Uterus (tissue), 4 donors: ENCODE measurements at places on chromosomes 11 and 22. TPM values are rescaled to one million over a fixed set of nuclear protein-coding genes. Genes with fewer than 3 reads are reported as not detected.
A peak's percentile ranks its signal among the peaks of the same experiment; 100 is the strongest.

DNA sequence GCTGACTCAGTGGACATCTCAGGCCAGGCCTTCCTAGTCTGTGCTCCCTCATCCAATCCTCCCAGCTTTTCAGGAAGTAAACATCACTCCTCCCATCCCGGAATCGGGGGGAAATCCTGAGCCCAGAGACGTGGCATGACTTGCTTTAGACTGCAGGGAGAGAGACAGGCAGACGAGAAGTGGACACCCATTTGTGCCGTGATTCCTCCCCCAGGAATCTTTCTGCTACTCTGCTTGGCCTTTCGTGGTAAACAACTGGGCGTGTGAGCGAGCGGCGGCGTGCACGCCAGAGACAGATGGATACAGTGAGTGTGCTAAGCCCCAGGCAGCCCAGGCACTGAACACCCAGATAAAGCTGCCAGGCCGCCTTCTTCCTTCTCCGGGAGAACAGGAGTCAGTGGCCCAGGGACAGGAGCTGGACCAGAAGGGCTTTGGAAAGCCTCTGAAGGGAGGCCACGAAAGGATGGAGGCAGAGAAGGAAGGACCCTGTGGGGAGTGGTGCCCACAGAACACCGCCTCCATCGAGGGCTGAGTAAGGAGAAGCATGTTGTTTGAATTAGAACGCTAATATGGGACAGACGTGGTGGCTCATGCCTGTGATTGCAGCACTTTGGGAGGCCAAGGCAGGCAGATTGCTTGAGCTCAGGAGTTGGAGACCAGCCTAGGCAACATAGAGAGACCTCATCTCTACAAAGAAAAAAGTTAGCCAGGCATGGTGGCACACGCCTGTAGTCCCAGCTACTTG is 53.0 kb upstream of the PRR5 start:
- peak overlapping the region; percentile 56 for H3K27ac ChIP-seq
- no peak for DNase-seq
- H3K4me3 ChIP-seq, result no peak overlapping the region
- H3K27me3 ChIP-seq, result no peaks in the 10 kb centered on the region

DNA sequence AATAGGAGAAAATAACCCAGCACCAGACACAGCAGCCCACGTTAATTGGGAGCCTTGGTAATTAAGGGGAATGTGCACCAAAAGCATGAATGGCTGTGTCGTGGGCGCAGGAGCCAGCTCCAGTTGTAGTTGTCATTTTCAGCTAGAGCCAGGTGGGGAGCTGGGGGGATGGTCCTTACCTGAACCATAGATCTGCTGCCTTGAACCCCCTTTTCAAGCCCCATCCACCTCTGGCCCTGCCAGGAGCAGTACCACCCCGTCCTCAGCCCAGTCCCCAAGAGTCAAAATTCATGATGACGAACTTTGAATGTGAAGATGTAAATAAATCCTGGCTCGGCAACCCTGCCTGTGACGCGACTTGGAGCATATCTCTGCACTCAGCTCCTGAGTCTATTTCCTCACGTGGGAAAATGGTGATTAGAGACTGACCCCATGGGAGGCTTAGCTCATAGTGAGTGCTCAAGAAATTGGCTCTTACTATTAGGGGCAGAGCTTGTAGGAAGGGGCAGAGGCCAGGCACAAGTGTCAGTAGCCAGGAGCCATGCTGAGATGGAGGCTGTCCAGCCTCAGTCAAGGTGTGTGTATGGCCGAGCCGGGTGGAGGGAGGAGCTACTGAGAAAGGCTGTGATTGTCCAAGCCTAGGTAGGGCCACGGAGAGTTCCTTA is 794 bp upstream of the FXYD6 start:
- no peak for DNase-seq
- peak overlapping the region; percentile 74 for H3K4me3 ChIP-seq
- no peaks in the 10 kb centered on the region for H3K36me3 ChIP-seq

The KLHDC7B gene
- total RNA-seq, result not detected

GRCh38 chr22:41576877-41577276 is 12.8 kb downstream of the PMM1 start:
- no peak overlapping the region for H3K4me3 ChIP-seq
- H3K27ac ChIP-seq, result peak overlapping the region; percentile 30
- H3K27me3 ChIP-seq, result no peaks in the 10 kb centered on the region
- H3K36me3 ChIP-seq, result no peaks in the 10 kb centered on the region
- DNase-seq, result peak; percentile 54

- no peaks in the 10 kb centered on the region for H3K36me3 ChIP-seq
- peak overlapping the region; percentile 94 for H3K27ac ChIP-seq
- H3K4me1 ChIP-seq, result peaks cover 9% of the 10 kb centered on the region
Observed at GRCh38 chr22:45554040-45554406, 51.3 kb downstream of the FBLN1 start.

The NCAM1 gene
- total RNA-seq, result 137 TPM

GRCh38 chr22:49208768-49209252 is 618.9 kb downstream of the BRD1 start:
- H3K27ac ChIP-seq, result no peak overlapping the region
- no peak for DNase-seq
- no peaks in the 10 kb centered on the region for H3K27me3 ChIP-seq
- H3K4me3 ChIP-seq, result no peak overlapping the region
- no peaks in the 10 kb centered on the region for H3K4me1 ChIP-seq

DNA sequence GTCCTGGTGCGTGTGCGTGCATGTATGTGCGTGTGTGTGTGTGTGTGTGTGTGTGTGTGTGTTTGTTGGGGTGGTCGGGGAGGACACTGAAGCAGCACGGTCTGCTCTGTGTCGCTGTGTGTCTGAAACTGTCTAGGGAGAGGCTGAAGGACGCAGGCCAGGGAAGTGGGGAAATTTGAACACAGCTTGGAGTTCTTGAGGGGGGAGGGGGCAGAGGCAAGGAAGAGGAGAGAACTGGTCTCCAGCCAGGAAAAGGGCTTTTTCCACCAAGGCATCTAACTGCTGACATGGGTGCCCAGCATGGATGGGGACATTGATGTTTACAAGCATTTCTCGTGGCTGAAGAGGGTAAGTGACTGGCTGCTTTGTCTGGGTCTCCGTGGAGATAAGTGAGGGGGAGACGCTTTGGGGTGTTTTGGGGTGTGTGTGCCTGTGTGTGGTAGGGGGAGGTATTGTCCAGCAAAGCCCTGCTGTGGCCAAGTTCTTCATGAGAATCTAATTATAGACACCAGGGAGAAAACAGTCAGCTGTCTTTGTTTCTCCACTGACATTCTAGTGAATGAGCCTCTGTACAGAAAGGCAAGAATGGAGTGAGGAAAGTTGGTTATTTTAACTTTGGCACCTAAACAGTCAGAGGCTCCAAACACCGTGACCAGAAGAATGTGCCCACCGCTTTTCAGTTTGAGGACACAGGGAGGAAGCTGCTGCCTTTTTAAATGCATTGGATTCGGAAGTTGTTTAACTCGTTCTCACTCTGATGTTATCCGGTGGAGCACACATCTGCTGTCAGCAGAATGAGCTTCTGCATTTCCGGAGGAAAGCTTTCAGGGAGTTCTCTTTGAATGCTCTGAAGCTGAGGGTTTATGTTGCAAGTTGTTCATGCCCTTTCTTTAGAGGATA is 63.7 kb downstream of the PPFIBP2 start:
- peak overlapping the region; percentile 4 for H3K4me3 ChIP-seq
- peak; percentile 61 for DNase-seq
- H3K27me3 ChIP-seq, result no peaks in the 10 kb centered on the region
- no peaks in the 10 kb centered on the region for H3K36me3 ChIP-seq
- peak overlapping the region; percentile 80 for H3K27ac ChIP-seq

DNA sequence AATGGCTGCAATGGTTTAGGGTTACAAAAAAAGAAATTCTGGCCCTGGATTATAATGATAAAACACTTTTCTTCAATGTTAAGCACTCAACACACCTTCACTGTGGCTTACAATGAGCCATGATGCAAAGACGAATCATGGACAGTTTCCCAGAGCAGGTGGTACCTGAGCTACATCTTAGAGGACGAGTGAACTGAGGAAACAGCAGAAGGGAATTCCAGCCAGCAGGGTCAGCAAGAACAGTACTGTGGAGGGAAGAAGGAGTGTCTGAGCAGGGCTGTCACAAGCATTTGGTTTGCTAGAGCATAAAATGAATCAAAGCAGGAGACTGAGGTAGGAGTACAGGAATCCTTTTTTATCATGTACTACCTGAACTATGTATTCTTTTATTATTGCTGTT is 332.8 kb upstream of the C11orf87 start:
- H3K27ac ChIP-seq, result no peak overlapping the region
- no peaks in the 10 kb centered on the region for H3K4me1 ChIP-seq
- no peaks in the 10 kb centered on the region for H3K36me3 ChIP-seq
- no peak overlapping the region for H3K4me3 ChIP-seq

GRCh38 chr22:38706101-38706900 is 557 bp downstream of the GTPBP1 start:
- H3K27ac ChIP-seq, result peak overlapping the region; percentile 95
- peak overlapping the region; percentile 91 for H3K4me3 ChIP-seq
- no peaks in the 10 kb centered on the region for H3K4me1 ChIP-seq
- no peaks in the 10 kb centered on the region for H3K27me3 ChIP-seq

DNA sequence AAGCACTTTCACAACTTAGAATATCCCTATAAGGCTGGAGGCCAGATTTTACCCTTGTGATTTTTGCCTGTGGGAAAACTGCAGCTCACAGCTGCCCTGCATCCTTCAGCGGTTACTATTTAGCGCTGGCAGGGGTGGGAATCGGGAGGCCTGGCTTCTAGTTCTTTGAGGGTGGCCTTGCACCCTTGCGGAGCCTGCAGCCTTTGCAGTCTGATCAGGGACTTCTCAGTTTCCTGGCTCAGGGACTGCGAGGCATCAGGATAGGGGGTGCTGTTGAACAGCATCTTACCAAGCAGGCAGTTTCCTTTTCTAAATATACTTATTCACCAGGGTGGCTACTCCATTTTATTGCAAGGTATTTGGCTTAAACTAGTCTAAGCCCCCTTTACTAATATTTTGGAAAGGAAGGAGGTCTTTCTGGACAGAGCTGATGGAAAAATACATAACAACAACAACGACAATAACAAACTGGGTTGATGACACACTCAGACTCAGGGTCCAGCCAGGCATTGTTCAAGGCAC is 2.9 kb upstream of the APOA1 start:
- no peak overlapping the region for H3K4me3 ChIP-seq
- H3K4me1 ChIP-seq, result peaks cover 4% of the 10 kb centered on the region
- H3K27me3 ChIP-seq, result no peaks in the 10 kb centered on the region
- no peak overlapping the region for H3K27ac ChIP-seq

DNA sequence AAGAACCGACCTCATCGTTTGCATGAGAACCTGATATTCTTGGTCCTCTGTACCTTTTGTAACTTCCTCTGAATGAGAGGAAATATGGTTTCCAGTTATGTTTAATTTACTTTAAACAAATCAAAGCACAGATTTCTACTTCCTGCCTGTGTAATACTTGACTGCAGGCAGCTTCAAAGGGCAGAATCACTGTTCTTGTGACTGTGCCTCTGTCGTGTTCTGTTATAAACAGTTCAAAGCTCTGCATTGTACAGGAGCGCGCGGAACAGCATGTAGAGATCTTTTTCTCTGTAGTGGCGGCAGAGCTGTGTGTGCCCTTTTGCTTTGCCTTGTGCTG is 73.2 kb upstream of the CLDN5 start:
- H3K4me1 ChIP-seq, result no peaks in the 10 kb centered on the region
- H3K4me3 ChIP-seq, result no peak overlapping the region
- no peaks in the 10 kb centered on the region for H3K36me3 ChIP-seq
- no peak overlapping the region for H3K27ac ChIP-seq

DNA sequence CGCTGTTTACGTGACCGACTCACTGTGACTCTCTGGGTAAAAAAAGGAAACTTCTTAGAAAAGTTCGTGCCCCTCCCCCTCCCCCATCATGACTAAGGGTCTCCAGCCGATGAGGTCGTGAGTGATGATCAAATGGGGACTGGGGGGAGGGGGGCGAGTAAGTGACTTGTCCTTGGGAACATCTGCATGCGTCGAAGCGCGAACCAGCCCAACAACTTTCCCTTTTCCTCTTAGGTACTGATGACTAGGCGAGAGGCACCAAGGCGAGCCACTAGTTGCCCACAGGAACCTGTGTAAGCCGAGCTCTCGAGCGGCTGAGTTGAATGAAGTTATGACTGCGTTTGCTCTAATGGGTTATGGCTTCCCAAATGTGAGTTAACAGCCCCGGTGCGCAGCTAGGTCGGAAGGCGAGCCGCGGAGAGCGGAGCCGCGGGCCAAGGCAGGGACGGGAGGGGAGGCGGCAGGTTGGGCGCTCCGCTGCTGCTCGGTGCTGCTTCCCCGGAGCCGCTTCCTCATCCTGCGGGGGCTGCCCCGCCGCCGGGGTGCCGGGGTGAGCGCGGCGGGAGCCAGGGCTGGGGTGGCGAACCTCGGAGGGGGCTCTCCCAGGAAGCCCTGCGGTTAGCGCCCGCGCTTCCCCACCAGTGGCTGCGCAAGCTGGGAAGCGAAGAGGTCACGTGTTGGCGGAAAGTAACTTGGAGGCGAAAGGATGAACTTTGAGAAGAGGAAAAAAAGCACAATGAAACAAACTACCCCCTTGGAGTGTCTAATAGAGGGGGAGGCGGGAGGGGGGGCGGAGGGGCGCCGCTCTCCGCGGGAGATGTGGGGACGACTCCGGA is 22.1 kb upstream of the BDNF start:
- H3K27me3 ChIP-seq, result peaks cover 43% of the 10 kb centered on the region
- no peaks in the 10 kb centered on the region for H3K36me3 ChIP-seq
- no peak overlapping the region for H3K27ac ChIP-seq
- DNase-seq, result no peak
- no peaks in the 10 kb centered on the region for H3K4me1 ChIP-seq
- no peak overlapping the region for H3K4me3 ChIP-seq

The SAA2 gene
- not detected for total RNA-seq

The TSPO gene
- 82.5 TPM for total RNA-seq

GRCh38 chr11:27100534-27100933 is 59.9 kb downstream of the BBOX1 start:
- H3K27ac ChIP-seq, result no peak overlapping the region
- H3K36me3 ChIP-seq, result no peaks in the 10 kb centered on the region
- no peaks in the 10 kb centered on the region for H3K4me1 ChIP-seq
- no peak overlapping the region for H3K4me3 ChIP-seq

The TEX12 gene
- 1.3 TPM for total RNA-seq

DNA sequence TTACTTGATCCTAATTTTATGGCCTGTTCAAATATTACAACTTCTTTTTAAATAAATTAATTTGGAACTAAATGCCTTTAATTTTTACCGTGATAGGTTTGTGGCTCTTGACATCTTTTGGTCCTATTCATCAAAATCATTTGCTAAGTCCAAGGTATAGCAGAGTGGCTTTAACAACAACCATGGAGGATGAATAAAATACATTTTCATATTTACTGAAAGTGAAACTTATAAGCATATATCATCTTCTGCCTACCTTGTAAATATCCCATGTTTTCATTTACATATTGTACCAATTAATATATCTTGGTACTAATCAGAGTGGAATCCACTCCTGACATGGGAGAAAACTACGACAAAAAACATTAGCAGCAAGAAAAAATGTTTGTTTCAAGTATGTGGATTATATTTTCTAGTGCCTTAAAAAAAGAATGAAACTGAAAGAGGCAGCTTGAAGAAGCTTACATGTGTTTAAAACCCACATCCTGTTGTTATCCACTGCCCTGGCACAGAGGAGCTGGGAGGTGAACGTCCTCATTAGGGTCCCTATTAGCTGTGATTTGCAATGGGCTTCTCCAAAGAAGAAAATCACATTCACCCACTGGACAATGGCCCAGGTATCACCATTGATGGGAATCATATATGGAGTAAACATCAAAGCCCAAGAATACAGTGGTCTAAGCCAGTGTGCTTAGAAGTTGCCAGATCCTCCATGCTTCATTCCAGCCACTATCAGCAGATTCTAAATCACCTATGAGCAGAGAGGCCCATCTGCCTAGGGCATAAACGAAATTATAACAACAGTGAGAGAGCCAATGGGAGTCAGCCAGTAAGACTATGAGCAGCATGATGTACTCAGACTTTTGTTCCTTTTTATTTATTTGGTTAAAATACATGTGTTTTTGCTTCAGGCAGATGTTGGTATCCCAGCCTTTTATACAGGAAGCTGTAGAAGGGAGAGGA is 84.7 kb downstream of the MAML2 start:
- no peaks in the 10 kb centered on the region for H3K27me3 ChIP-seq
- H3K4me3 ChIP-seq, result no peak overlapping the region
- no peak for DNase-seq
- peaks cover 10% of the 10 kb centered on the region for H3K4me1 ChIP-seq
- no peaks in the 10 kb centered on the region for H3K36me3 ChIP-seq
